Fibroblast of mammary gland (primary cell): ENCODE measurements at places on chromosomes 6 and 20.
A peak's percentile ranks its signal among the peaks of the same experiment; 100 is the strongest.

DNA sequence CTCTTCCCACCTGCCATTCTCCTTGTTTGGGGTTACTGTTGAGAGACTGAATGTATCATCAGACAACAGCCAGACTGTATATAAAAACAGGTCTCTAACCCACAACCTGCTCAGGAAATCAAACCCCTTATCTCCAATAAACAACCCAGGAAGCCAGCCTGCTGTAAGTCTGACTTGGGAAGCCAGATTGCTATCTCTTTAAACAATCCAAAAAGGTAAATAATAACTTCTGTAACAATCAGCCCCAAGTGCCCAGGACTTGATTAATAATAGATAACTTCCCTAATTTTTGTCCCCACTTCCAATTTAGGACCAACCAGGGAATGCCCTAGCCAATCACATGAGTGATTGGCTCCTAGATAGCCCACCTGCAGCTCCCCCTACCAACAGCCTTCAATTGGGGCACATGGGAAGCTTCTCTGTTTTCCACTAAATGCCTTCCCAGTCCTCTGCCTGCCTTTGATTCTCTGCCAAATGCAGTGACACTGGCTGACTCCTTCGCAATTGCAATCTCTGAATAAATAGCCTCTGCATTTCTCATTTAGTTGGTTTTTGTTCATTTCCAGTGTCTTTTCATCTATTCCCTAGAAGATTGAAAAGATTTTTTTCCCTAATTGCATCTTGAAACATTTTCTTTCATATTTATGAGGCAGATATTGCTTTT is 117.1 kb upstream of the TAB2 start:
- no peak for DNase-seq

GRCh38 chr20:63290677-63291472 is 2.1 kb upstream of the COL20A1 start:
- peak; percentile 14 for DNase-seq

DNA sequence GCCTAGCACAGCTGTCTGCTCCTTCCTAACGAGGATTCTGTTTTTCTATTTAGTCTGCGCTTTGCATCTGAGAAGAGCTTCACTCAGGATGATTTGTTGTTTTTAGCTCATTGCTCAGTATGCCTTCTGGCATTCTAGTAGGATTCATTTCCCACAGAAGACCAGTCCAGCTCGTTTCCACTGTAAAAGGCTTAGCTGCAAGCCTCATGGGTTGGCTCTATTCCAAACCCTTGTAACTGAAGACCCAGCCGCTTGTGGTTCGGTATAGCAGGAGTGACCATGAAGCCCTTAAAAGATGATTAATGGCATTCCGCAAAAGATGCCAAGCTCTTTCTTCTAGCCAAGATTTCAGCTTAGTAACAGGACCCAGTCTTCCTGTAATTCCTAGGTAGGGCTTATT is 7.2 kb downstream of the ADGRF1 start:
- DNase-seq = peak; percentile 80

GRCh38 chr6:100447900-100448748 is 16.6 kb downstream of the SIM1 start:
- DNase-seq = no peak

GRCh38 chr6:19805129-19805481 is 32.1 kb upstream of the ID4 start:
- peak; percentile 4 for DNase-seq

- DNase-seq = no peak
These were observed 26.4 kb upstream of the ZMYND8 start for GRCh38 chr20:47382746-47383415.

DNA sequence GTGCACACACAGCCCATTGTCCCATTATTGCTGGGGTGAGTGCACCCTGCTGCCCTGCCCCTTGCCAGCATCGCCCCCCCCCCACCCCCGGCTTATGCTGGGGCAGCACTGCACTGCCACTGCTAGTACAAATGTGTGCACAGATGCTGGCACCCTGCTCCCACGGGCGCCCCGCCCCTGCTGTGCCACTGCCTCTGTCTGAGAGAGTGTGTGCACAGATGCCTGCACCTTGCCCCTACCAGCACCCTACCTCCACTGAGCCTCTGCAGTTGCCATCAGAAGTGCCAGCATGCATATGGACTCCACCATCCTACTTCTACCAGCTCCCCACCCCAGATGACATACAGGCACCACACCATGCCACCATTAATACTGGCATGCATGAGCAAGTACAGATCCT is 454.6 kb upstream of the KHDRBS2 start:
- no peak for DNase-seq

GRCh38 chr6:154474648-154475428 is 35.6 kb downstream of the CNKSR3 start:
- DNase-seq = peak; percentile 88

- peak; percentile 73 for DNase-seq
These were observed 195.4 kb downstream of the TBX18 start for GRCh38 chr6:84568971-84569370.

- no peak for DNase-seq
These were observed 8.1 kb downstream of the GLP1R start for GRCh38 chr6:39056681-39057080.

GRCh38 chr6:36387440-36388303 is at the start of gene ETV7:
TSS of gene ETV7 (minus strand) at chr6:36387669. CDS start at chr6:36387541, 128 bp downstream.
- DNase-seq = no peak

DNA sequence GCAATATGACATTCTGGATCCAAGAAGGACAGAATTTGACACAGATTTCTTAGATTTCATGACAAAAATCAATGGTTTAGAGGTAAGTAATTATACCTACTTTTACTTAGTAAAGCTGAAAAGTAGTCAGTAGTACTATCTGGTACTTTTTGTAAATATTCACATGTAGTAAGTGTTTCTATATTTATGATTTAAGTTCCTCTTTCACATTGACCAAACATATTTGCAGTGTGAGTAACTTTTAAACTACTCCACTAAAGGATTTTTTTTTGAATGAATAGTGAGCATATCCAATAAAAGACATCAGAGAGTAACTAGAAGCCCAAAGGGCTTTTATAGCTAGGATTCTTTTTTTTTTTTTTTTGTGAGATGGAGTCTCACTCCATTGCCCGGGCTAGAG is 60.8 kb downstream of the DNAH8 start:
- DNase-seq = no peak

DNA sequence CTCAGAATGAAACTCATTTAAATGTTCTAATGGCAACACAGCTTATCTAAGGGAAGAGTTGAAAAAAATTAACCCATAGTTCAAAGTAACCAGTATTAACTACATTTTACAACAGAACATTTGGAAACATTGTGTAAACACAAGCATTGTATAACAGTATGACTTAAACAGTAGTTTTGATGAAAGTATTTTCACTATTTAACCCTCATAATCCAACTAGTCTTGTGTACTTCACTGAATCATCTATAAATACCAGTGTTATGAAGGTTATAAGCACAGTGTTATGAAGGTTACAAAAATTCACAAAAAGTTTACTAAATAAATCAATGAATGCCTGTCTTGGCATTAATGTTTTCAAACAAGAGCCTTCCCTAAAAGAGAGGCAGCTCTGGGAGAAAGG is 66.5 kb downstream of the REV3L start:
- DNase-seq = no peak

DNA sequence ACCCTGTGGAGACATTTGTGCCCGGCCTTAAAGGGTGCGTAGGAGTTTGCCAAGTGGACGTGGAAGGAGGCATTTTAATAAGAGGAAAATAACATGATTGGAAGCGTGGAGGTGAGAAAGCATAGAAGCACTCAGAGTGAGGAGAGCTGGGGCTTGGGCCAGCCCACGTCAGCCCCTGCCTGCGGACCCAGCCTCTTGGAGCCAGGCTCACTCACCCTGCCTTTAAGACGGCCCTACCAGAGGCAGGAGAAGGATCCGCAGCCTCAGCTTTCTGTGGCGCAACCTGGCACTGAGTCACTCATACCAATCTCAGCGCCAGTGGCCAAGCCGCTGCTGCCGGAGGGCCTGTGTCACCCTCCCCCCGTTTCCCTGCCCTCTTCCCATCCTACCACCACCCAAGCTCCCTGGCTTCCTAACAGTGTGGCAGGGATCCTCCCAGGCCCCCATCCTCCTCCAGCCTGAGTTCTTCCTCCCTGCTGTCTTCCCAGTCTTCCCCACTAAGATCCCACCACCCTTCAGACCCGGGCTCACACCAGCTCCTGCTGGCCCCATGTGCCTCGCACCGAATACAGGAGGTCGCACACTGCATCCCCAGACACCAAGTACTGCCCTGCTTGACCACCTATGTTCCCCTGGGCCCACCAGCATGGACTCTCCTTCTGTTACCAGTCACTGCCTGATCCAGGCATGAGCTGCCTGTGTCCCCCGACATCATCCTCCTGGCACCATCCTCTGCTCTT is 285.2 kb downstream of the UST start:
- DNase-seq = peak; percentile 91

- no peak for DNase-seq
These were observed 79.0 kb downstream of the DNAAF9 start for GRCh38 chr20:3328501-3328900.

DNA sequence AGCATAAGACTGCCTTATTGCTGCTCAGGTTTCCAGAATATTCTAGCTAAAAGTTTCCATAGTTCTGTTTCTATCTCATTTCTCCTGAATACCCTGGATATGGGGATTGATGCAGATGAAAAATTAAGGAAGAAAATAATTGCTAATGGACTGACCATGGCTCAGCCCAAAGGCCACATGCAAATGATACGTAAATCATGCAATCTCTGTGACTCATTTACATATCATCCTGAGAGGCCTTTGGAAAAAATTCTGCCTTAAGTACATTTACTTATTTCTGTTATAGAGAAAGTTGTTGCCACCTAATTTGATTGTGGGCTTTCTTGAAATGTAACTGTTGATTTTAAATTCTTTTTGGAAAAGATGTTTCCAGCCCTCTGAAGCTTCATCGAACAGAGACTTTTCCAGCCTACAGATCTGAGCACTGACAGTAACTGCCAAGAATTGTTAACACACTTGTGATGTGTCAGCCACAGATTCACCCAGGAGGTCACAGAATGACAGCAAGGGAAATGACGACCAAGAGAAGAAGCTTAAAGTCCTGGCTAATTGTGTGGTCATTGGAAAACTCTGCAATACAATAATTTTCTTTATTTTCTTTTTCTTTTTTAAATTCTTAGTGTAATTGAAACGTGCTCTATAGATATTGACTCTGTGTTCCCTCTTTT is 174.8 kb downstream of the DOK5 start:
- DNase-seq = peak; percentile 72

- no peak for DNase-seq
These were observed 3.0 kb downstream of the DEFB115 start for GRCh38 chr20:31260326-31260932.

GRCh38 chr6:166559211-166559610 is 27.3 kb downstream of the RAMACL start:
- DNase-seq = peak; percentile 93

- DNase-seq = peak; percentile 51
These were observed 369.0 kb downstream of the THBS2 start for GRCh38 chr6:168884646-168885086.

DNA sequence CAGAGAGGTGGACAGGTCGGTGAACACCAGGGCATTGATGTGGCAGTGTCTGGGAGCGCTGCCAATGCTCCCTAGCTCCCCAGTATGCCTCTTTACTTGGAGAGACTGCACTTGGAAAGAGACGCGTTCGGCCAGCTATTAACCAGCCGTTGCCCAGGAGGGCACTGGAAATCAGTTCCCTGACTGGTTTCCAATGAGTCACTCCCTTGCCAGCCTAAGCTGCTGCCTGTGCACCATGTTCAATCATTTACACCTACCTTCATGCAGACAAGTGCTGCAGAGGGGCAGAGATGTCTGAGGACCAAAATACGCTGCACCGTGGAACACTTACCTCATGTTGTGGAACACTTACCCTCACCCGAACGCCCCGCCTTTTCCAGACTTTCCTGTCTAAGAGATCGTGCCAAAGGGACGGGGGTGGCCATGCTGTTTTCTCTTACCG is 151.6 kb downstream of the SOBP start:
- DNase-seq = no peak

- DNase-seq = no peak
These were observed 535 bp upstream of the CCDC170 start for GRCh38 chr6:151493161-151493803.

- no peak for DNase-seq
These were observed 12.6 kb downstream of the ADTRP start for GRCh38 chr6:11766043-11766442.

DNA sequence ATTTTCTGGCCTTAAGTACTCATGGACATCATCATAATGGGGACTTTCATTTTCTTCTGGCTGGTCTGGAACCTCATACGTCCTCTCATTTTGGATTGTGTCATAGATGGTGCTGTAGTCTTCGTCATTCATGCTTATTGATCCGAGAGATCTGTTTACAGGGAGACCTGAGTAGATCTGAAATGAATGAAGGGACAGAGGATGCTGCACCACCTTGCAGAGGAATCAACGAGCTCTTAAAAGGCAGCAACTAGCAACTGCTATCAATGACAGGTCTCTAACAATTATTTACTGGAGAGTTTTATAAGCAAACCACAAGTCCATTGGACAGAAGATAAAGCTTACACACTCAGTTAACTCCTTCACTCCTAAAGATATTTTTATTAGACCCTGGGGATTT is 49.7 kb upstream of the ENPP4 start:
- DNase-seq = no peak

GRCh38 chr20:15703171-15703911 is 869.9 kb downstream of the KIF16B start:
- DNase-seq = peak; percentile 76

- no peak for DNase-seq
These were observed 157.6 kb downstream of the SH3BGRL2 start for GRCh38 chr6:79788756-79789155.

GRCh38 chr6:89970609-89971337 is 76.5 kb downstream of the GJA10 start:
- DNase-seq = peak; percentile 72

DNA sequence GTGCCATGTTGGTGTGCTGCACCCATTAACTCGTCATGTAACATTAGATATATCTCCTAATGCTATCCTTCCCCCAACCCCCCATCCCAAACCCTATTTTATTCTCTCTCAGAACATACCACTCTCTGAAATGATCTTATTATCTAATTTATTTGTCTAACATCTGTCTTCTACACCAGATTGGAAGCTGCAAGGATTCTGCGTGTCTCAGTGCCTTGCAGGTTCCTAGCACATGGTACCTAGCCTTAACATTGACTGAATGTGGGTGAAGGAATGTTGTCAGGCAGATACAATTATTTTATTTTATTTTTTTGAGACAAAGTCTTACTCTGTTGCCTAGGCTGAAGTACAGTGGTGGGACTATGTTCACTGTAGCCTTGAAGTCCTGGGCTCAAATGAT is 124.9 kb downstream of the BCAS1 start:
- DNase-seq = no peak

- DNase-seq = no peak
These were observed 454.6 kb upstream of the EYS start for GRCh38 chr6:66161546-66162108.

GRCh38 chr6:137307163-137307854 is 88.1 kb upstream of the IFNGR1 start:
- DNase-seq = no peak

- DNase-seq = peak; percentile 55
These were observed 933 bp downstream of the SSR1 start for GRCh38 chr6:7311917-7312615.
